ENCODE measurements at places on chromosomes 16 and 17.

GRCh38 chr17:82228842-82229697, at the start of gene SLC16A3:
TSS of gene SLC16A3 (plus strand) at chr17:82229042. CDS start at chr17:82236009, 6,967 bp downstream.
- H3K27ac ChIP-seq = peak within 1 kb of the TSS; percentile 91
- peaks cover 13% of the 10 kb centered on the region for H3K4me1 ChIP-seq
- peaks cover 44% of the 10 kb centered on the region for H3K36me3 ChIP-seq
- no peak for DNase-seq
- peak within 1 kb of the TSS; percentile 99 for H3K4me3 ChIP-seq

- H3K27ac ChIP-seq = no peak overlapping the region
- DNase-seq = no peak
- H3K27me3 ChIP-seq = no peaks in the 10 kb centered on the region
- peaks cover 22% of the 10 kb centered on the region for H3K36me3 ChIP-seq
- no peak overlapping the region for H3K4me3 ChIP-seq
These were observed 2.6 kb upstream of the CHAD start for GRCh38 chr17:50471009-50471905.

DNA sequence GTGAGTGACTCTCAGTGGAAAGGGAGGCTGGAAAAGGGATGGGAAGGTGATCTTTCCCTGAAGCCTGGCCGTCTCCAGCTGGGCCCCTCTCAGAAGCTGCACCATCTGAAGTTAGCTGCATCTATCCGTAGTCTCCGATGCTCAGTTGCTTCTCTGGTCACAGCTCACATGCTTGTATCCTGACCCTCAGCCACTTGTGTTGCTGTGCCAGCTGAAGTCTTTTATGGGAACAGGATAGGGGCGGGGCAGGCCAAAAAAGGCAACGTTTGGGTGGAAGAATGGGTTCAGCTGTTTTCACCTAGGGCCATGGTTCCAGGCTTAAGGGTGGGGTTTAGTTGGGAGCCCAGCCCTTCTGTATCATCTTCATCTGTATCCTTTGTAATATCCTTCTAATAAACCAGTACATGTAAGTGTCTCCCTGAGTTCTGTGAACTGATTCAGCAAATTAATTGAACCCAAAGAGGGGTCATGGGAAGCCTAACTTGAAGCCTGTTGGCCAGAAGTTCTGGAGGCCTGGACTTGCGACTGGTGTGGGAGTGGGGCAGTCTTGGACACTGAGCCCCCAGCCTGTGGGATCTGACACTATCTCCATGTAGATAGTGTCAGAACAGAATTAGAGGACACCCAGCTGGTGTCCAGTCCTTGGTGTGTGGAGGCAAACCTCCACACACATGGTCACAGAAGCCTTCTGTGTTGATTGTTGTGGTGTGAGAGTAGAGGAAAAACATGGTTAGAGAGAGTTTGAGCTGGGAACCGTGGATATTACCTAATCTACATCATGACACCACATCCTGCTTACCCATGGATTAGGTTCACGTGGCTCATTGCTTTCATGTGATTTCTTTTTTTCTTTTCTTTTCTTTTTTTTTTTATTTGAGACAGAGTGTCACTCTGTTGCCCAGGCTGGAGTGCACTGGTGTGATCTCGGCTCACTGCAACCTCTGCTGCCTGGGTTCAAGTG, 49.3 kb upstream of the FBXO47 start:
- H3K36me3 ChIP-seq = no peaks in the 10 kb centered on the region
- peaks cover 4% of the 10 kb centered on the region for H3K4me1 ChIP-seq
- no peak overlapping the region for H3K27ac ChIP-seq
- no peak for DNase-seq
- H3K4me3 ChIP-seq = no peak overlapping the region
- H3K27me3 ChIP-seq = no peaks in the 10 kb centered on the region

DNA sequence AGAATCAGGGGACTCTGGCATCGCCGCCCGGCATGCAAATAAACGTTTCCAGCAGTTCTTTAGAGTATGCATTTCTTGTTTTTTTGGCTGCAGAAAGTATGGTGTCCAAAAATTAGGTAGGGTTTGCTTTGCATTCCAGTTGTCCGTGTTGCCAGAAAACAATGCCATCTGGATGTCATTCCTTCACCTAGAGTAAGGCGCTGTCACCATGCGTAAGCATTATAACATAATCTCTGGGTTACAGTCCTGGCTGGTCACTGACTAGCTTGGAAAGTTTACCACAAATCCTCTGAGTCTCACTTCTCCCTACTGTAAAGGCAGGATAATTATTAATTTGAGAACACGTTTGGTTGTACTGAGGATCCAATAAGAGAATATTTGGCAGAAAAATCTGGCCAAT, 457.7 kb downstream of the XYLT1 start:
- peaks cover 4% of the 10 kb centered on the region for H3K27me3 ChIP-seq
- H3K36me3 ChIP-seq = no peaks in the 10 kb centered on the region
- no peak overlapping the region for H3K4me3 ChIP-seq
- no peaks in the 10 kb centered on the region for H3K4me1 ChIP-seq

- peaks cover 40% of the 10 kb centered on the region for H3K36me3 ChIP-seq
- no peak for DNase-seq
- H3K4me3 ChIP-seq = no peak overlapping the region
- no peaks in the 10 kb centered on the region for H3K27me3 ChIP-seq
- no peak overlapping the region for H3K27ac ChIP-seq
- H3K4me1 ChIP-seq = peaks cover 3% of the 10 kb centered on the region
These were observed 16.5 kb downstream of the ZNF18 start for GRCh38 chr17:11980813-11981212.

- H3K27me3 ChIP-seq = no peaks in the 10 kb centered on the region
- H3K27ac ChIP-seq = no peak overlapping the region
- no peak overlapping the region for H3K4me3 ChIP-seq
- H3K36me3 ChIP-seq = no peaks in the 10 kb centered on the region
These were observed 1293.2 kb upstream of the GOT2 start for GRCh38 chr16:60027351-60027750.

DNA sequence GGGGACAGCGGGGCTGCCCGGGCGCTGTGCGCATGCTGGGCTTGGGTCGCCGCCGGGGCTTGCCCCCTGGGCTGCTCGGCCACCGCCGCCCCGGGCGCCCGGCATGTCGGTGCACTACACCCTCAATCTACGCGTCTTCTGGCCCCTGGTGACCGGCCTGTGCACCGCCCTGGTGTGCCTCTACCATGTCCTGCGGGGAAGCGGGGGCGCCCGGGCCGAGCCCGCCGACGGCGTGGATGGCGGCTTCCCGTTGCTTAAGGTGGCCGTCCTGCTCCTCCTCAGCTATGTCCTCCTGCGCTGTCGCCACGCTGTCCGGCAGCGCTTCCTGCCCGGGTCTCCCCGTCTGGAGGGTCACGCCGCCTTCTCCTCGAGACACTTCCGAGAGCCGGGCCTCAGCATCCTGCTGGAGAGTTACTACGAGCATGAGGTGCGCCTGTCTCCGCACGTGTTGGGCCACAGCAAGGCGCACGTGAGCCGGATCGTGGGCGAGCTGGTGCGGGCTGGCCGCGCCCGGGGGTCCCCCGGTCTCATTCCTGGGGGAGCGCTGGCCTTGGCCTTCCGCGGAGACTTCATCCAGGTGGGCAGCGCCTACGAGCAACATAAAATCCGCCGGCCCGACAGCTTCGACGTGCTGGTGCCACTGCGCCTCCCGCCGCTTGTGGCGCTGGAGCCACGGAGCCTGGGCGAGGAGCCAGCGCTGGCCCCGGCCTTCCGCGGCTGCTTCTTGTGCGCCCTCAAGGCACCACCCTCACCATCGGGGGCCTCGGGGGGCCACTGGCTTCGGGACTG, 789 bp downstream of the ITPRIPL2 start:
- peaks cover 44% of the 10 kb centered on the region for H3K4me1 ChIP-seq
- peaks cover 18% of the 10 kb centered on the region for H3K36me3 ChIP-seq
- peak overlapping the region; percentile 95 for H3K27ac ChIP-seq
- no peaks in the 10 kb centered on the region for H3K27me3 ChIP-seq

GRCh38 chr16:17998996-17999395, 337.5 kb downstream of the NPIPA8 start:
- no peaks in the 10 kb centered on the region for H3K4me1 ChIP-seq
- DNase-seq = no peak
- H3K4me3 ChIP-seq = no peak overlapping the region
- H3K27me3 ChIP-seq = peaks cover 12% of the 10 kb centered on the region
- no peaks in the 10 kb centered on the region for H3K36me3 ChIP-seq

DNA sequence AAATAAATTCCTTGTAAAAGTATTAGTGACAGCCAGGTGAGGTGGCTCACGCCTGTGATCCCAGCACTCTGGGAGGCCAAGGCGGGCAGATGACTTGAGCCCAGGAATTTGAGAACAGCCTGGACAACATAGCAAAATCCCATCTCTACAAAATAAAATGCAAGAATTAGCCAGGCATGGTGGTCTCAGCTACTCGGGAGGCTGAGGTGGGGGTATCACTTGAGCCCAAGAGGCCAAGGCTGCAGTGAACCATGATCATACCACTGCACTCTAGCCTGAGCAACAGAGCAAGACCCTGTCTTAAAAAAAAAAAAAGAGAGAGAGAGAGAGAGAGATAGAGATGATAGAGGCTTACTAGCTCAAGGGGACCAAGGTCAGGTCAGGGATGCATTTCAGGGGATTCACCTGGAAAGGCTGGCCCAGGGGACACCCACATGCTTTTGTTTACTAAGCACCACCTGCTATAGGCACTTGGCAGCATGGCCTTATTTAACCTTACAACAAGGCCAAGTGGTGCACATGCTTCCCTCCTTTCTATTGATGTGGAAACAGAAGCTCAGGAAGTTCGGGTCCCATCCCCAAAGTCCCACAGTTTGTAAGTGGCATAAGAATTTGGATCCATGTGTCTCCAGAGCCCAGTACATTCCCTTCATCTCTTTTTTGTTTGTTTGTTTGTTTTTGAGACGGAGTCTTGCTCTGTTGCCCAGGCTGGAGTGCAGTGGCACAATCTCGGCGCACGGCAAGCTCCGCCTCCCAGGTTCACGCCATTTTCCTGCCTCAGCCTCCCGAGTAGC, 12.4 kb upstream of the SRCIN1 start:
- no peaks in the 10 kb centered on the region for H3K4me1 ChIP-seq
- no peaks in the 10 kb centered on the region for H3K36me3 ChIP-seq
- no peak overlapping the region for H3K27ac ChIP-seq
- H3K27me3 ChIP-seq = no peaks in the 10 kb centered on the region
- no peak overlapping the region for H3K4me3 ChIP-seq
- DNase-seq = no peak

GRCh38 chr16:22098405-22099255, 6.3 kb downstream of the VWA3A start:
- no peaks in the 10 kb centered on the region for H3K4me1 ChIP-seq
- no peak overlapping the region for H3K4me3 ChIP-seq
- no peak for DNase-seq

DNA sequence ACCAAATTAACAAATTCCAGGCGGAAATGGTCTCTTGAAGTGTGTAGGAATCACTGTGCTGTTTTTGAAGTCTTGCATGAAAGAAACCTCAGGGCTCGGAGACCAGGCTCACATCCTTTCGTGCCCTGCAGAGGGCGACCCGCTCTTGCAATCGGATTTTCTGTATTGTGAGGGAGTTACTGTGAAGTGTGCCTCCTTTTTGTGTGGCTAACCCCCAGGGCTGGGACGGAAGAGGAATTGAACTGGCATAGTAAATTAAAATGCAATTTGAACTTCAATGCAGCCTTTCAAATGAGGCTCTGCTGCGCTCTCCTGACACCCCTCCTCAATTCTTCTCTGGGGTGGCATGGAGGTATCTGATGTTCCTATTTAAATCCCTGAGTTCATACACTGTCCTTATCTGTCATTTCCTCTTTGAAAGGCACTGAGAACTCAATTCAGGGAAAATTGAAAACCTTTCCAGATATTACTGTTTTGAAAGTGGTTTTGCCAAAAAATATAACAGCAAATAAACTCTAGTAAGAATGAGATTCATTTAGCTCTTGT, 51.5 kb upstream of the MGAT5B start:
- H3K36me3 ChIP-seq = no peaks in the 10 kb centered on the region
- no peak overlapping the region for H3K27ac ChIP-seq
- DNase-seq = no peak
- no peaks in the 10 kb centered on the region for H3K4me1 ChIP-seq

GRCh38 chr17:41724476-41725050, 9.9 kb downstream of the HAP1 start:
- H3K36me3 ChIP-seq = no peaks in the 10 kb centered on the region
- no peak overlapping the region for H3K4me3 ChIP-seq
- H3K27ac ChIP-seq = no peak overlapping the region
- no peaks in the 10 kb centered on the region for H3K27me3 ChIP-seq

GRCh38 chr17:4009186-4009785, 45.0 kb upstream of the ATP2A3 start:
- H3K4me3 ChIP-seq = no peak overlapping the region
- H3K4me1 ChIP-seq = no peaks in the 10 kb centered on the region
- no peak overlapping the region for H3K27ac ChIP-seq
- peaks cover 38% of the 10 kb centered on the region for H3K36me3 ChIP-seq
- no peaks in the 10 kb centered on the region for H3K27me3 ChIP-seq

DNA sequence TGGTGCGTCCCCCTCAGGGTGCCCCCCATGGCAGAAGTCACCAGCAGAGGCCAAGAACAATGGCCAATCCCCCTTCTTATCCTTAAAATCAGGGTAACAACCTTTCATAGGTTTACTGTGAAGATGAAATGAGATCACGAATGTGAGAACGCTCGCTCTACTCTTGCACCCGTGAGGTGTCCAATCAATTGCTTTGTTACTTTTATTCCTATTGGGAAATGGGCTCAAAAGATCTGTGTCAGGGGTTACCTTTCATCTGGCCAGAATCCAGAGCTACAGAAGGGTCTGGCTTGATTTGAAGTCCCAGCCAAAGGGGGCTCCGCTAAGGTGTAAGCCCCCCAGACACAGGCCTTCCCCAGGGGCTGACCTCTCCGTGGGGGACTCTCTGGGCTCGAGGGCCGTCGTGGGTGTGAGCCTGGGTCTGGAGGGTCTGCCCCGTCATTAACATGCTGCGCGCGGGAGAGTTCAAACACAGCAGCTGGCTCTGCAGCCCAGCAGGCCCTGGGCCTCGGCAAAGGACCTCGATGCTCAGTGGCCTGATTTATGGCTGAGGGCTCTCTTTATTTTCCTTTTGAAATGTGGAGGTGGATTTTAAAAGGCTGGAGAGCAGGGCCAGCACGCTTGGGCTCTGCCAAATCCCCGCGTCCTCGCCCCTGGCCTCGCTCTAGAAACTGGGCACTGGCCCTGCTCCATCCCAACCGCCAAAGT, 10.4 kb downstream of the ABR start:
- no peaks in the 10 kb centered on the region for H3K4me1 ChIP-seq
- DNase-seq = no peak
- H3K27me3 ChIP-seq = no peaks in the 10 kb centered on the region
- H3K36me3 ChIP-seq = no peaks in the 10 kb centered on the region
- no peak overlapping the region for H3K27ac ChIP-seq

DNA sequence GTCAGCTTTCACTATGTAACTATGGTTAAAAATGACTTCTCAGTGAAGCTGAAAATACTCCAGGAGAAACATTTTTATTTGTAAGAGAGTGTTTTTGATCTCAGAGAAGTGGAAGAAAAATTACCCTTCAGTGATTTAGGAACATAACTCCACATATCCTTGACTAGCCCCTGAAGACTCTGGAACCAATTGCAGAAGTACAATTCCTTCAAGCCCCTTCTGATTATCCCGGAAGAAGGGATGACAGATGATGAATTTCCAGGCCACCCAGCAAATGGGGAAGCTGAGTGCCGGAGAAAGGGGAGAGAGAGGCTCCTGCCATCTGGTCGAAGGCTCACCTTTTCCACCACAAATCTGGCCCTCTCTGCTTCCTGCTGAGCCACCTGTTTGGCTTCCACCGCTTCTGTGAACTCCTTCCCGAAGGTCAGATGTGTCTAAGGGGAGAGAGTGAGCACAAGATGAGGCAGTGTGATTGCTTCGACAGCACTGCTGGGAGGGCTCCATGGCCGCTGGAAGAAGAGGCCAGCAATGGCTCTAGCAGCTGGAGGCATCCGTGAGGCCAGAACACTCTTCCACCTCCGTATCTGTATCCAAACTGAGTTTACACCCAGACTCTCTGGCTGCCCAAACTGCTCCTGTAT, 8.1 kb downstream of the PHB1 start:
- peaks cover 78% of the 10 kb centered on the region for H3K36me3 ChIP-seq
- H3K4me1 ChIP-seq = no peaks in the 10 kb centered on the region
- DNase-seq = peak; percentile 31
- H3K4me3 ChIP-seq = no peak overlapping the region
